ENCODE measurements at places on chromosomes 2 and 18.

DNA sequence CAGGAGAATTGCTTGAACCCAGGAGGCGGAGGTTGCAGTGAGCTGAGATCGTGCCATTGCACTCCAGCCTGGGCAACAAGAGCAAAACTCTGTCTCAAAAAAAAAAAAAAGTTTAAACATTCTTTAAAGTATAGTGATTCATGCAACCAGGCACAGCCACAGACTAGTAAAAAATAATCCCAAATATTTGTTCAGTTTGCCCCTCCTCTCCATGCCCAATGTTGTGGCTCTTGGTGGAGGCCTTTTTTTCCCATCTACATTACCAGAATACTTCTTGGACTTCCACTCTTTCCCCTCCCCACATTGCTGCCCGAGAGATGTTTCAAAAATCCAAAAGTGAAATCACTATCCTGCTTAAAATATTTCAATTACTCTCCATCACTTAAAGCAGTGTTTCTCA lies 5.1 kb upstream of the MALT1 start:
- DNase-seq = no peak

GRCh38 chr2:222442665-222443064 lies 18.3 kb downstream of the SGPP2 start:
- DNase-seq = no peak

- no peak for DNase-seq
These were observed 657 bp upstream of the BIN1 start for GRCh38 chr2:127107622-127107999.

GRCh38 chr2:47946593-47946992 lies 40.3 kb upstream of the FBXO11 start:
- no peak for DNase-seq

DNA sequence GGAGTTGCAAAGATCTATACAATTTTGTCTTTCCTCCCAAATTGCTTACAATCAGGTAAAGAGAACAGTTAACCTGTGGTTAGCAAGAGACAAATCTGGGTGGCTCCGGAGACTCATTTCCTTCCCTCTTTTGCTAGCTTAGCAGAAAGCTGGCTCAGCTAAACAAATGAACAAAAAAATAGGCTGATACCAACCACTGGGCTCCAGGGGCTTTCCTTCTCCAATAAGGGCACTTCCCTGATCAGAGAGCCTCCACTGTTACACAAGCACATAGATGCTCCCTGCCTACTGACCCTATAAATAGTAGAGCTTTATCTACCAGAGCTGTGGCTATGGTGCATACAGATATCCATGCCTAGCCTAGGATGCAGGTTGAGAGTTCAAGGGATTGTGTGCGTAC lies 90.1 kb upstream of the ARL5A start:
- no peak for DNase-seq

DNA sequence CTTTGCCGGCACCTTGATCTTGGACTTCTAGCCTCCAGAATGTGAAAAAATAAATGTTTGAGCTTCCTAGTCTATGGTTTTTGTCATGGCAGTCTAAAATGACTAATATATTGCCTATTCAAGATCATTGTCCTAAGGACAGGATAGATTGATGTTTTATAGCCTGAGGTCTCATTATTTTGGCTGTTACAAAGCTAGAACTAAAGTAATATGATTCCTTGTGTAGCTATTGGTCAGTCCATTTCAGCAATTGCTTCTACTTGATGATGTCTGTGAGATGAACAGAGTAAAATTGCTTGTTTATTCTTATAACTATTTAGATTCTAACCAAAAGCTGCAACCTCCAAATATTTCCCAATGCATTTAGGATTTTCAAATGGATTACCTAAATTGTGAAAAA lies 145.0 kb downstream of the HRH4 start:
- no peak for DNase-seq

DNA sequence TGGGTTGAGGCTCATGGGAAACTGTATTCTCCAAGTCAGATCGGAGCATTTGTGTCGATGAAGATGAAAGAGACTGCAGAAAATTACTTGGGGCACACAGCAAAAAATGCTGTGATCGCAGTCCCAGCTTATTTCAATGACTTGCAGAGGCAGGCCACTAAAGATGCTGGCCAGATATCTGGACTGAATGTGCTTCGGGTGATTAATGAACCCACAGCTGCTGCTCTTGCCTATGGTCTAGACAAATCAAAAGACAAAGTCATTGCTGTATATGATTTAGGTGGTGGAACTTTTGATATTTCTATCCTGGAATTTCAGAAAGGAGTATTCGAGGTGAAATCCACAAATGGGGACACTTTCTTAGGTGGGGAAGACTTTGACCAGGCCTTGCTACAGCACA lies 336.6 kb downstream of the PAX3 start:
- no peak for DNase-seq

DNA sequence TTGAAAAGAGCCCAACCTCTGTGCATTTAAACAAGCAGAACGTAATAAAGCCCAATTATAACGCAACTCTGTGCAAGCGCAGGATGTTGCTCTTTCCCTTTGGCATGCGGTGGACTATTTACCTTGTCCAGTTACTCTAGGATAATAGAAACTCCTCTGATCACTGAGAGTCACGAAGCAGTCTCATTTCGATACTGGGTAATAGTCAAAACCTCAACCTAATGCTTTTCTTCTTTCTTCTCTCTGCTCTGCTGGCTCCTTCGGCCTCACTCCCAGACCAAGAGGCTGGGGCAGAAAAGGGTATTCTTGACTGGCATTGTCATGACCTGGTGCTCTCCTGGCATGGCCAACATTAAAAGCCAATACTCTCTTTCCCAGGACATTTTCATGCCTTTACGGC lies 89.7 kb upstream of the GCFC2 start:
- DNase-seq = peak; percentile 41

GRCh38 chr18:2869207-2869606 lies 22.4 kb downstream of the EMILIN2 start:
- DNase-seq = no peak

- no peak for DNase-seq
These were observed 19.8 kb downstream of the SMAD7 start for GRCh38 chr18:48930926-48931325.

GRCh38 chr2:130798472-130799218 lies 38.1 kb upstream of the ARHGEF4 start:
- DNase-seq = no peak

DNA sequence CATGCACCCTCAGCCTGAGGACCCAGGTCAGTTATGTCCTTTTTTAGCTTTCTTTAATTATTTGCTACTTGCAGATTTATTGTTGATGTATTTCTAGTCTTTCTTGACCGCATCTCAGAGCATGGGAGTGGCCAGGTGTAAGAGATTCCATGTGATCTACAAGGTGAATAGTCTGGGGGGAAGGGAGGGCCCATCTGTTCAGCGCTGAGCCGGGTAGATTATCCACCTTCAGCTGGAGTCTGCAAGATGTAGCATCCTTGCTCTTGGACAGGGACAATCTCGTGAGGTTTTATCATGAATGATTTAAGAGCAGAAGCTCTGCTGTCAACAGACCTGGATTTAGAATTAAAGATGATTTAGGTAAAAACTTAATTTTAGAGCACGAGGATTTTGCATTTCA lies 12.0 kb upstream of the DGKD start:
- no peak for DNase-seq

- no peak for DNase-seq
These were observed 69.6 kb downstream of the RDH14 start for GRCh38 chr2:18490901-18491300.

DNA sequence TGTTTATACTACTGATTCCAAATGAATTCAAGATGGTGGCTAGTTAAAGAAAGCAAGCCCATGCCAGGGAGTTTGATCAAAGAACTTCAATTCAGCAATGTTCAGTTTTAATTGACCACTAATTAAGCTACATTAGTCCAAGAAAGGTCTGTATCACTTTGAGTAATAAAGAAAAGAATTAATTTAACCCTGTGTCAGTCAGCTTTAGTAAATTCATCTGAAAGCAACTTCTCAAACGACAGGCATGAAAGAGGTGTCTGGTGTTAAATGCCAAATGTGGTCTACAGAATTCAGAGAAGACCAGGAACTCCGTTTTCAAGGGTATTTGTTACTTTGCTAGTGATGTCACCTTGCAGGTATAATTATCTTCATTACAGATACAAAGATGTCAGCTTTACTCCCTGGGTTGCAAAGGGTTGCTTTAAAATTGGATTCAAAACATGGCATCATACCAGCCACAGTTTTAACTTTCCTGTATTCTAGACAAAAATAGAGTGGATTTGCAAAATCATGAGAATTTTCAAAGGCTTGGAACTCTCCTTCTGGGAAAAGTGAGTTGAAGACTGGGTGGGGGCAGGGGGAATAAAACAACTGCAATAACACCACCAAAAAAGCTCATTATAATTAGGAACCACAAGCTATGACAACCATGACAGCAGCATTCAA lies 281.5 kb downstream of the TCF4 start:
- DNase-seq = no peak

DNA sequence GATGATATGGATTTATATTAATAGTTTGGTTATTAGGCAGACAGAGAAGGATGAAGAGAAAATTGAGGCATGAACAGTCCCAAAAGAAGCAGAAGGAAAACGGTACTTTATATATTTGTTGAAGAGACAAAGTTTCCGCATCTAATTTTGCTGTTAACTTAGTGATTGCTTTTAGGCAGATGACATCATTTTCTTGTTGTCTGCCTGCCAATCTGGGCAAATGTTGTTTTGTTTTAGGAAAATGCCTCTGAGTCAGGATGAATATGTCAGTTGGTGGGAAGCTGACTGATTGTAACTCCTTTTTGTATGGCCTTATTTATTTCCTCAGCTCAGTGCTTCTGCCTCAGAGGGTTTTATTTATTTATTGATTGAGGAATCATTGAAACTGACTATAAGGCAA lies 52.5 kb upstream of the CAVIN2 start:
- DNase-seq = no peak

- DNase-seq = no peak
These were observed 184.8 kb downstream of the LNPK start for GRCh38 chr2:175817221-175817620.

GRCh38 chr2:26655611-26656195 lies 14.5 kb upstream of the CIB4 start:
- no peak for DNase-seq

- DNase-seq = no peak
These were observed 87.9 kb upstream of the LRRTM1 start for GRCh38 chr2:80392441-80392840.

GRCh38 chr2:33924586-33925169 lies 325.6 kb upstream of the FAM98A start:
- no peak for DNase-seq

DNA sequence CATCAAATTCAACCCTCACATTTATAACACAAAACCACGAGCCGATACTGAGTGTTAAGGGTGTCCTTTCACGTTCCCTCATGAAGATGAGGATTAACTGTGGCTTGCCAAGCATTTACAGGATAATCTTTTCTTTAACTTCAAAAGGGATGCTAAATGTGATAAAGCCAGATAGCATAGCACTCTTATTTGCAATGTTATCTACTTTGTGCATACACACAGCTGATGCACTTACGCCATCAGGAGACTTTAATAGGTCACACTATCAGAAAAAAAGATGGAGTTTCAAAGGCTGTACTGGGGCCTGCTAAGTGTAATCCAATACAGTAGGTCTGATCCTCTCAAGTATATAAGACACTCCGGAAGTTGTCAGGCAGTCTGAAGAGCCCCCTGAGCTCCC lies 572.7 kb downstream of the PIK3C3 start:
- no peak for DNase-seq

- DNase-seq = no peak
These were observed 607.5 kb upstream of the SLC39A10 start for GRCh38 chr2:195049372-195050031.

- DNase-seq = no peak
These were observed 115.9 kb downstream of the TTC32 start for GRCh38 chr2:19785867-19786266.

DNA sequence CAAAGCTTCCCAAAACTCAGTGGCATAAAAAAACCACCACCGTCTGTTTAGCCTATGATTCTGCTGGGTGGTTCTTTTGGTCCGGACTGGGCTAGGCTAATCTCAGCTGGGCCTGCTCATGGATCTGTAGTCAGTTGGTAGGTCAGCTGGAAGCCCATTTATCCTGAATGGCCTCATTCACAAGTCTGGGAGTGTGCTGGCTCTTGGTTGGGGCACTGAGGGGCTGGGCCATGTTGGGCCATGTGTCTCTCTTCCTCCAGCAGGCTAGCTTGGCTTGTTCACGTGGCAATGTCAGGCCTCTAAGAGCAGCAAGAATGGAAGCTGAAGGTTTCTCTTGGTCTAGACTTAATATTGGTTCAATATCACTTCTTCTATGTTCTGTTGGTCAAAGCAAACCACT lies 95.7 kb upstream of the HS6ST1 start:
- no peak for DNase-seq

- no peak for DNase-seq
These were observed 8.1 kb downstream of the ASIC4 start for GRCh38 chr2:219522111-219523030.

DNA sequence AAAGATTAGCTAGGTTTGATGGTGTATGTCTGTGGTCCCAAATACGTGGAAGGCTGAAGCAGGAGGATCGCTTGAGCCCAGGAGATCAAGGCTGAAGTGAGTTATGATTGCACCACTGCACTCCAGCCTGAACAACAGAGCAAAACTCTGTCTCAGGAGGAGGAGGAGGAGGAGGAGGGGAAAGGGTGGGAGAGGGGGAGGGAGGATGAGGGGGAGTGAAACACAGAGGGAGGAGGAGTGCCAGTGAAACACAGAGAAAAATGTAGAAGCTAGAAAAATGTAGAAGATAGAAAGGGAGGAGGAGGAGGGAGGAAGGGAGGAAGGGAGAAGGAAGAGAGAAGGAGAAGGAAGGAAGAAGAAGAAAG lies 387.5 kb downstream of the MTX2 start:
- no peak for DNase-seq

DNA sequence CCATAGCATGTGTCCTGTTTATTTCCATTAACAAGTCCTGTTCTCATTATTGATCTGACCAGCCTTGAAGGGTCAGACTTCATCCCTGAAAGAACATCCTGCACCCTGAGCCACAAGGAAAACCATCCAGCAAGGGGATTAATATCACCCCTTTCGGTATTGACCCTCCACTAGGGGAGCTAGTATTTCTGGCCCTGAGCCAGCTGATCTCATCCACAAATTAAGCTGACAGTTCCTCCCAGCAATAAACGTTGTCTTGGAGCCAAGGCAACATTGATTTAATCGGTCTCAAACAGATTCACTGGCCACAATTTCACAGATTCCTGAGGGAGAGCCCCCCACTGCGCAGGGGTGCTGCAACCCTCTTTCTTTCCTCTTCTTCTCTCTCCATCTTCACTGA lies 353.1 kb upstream of the FANCL start:
- DNase-seq = no peak

GRCh38 chr18:7924616-7925015 lies 357.5 kb downstream of the PTPRM start:
- no peak for DNase-seq

DNA sequence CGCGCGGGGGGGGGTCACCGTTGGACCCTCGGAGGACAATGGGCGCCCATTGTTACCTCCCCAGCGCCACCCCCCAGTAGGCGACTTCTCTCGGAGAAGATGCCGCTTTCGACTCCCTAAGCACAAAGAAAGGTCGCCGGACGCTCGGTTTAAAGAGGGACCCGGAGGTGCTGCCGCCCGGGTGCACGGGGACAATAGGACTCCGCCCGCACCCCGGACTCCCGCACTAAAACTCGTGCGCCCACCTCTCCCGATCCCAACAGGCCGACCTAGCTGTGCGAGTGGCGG lies 318 bp upstream of the CDC42EP3 start:
- no peak for DNase-seq

GRCh38 chr2:127649100-127649611 lies 3.2 kb downstream of the GPR17 start:
- no peak for DNase-seq

- DNase-seq = no peak
These were observed 313.4 kb downstream of the LPIN1 start for GRCh38 chr2:12059616-12060441.
